ENCODE measurements at places on chromosomes 3 and 15. TPM values are rescaled to one million over a fixed set of nuclear protein-coding genes. Genes with fewer than 3 reads are reported as not detected.

CFAP100 gene
- total RNA-seq = not detected

SAMD7 gene
- total RNA-seq = not detected

DUOXA2 gene
- total RNA-seq = not detected

COL6A5 gene
- not detected for total RNA-seq

TJP1 gene
- total RNA-seq = 24.9 TPM

WDR49 gene
- total RNA-seq = not detected

ARPIN gene
- 6.2 TPM for total RNA-seq

SHQ1 gene
- 8.7 TPM for total RNA-seq

FOXL2NB gene
- total RNA-seq = not detected

P4HTM gene
- total RNA-seq = 13.7 TPM

OGG1 gene
- total RNA-seq = 16.0 TPM

WNT7A gene
- not detected for total RNA-seq

TMIE gene
- 0.33 TPM for total RNA-seq

FANCD2 gene
- total RNA-seq = 0.65 TPM

NXPE3 gene
- 1.3 TPM for total RNA-seq

UBE2E2 gene
- total RNA-seq = 14.4 TPM

A4GNT gene
- not detected for total RNA-seq

DNA sequence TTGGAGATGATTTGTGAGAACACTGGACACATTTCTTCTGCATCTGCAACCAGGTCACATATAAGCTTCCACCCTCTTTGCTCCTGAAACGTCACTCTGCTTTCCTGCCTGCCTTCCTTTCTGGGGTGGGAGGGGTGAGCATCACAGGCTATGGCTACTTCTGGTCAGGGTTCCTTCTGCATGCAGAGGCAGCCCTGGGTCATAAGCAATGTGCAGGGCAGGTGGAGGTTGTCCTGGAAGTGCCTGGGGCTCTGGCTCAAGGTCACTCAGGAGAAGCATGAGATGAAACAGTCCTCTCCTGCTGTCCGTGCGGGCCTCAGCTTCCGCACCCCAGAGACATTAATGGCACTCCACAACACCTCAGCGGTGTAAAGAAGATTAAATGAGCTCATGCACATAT lies 15.1 kb downstream of the SLC6A20 start:
- DNase-seq = no peak

- DNase-seq = peak; percentile 35
Observed at GRCh38 chr15:101244889-101245668, 6.8 kb downstream of the CHSY1 start.

- DNase-seq = no peak
Observed at GRCh38 chr3:151769175-151769574, 35.4 kb downstream of the AADACL2 start.

- no peak for DNase-seq
Observed at GRCh38 chr3:15633159-15633558, 31.6 kb downstream of the BTD start.

- DNase-seq = no peak
Observed at GRCh38 chr3:141050576-141051442, at the start of gene SPSB4. SPSB4 (plus strand) TSS chr3:141051347; CDS start chr3:141066105, 14,758 bp downstream.

DNA sequence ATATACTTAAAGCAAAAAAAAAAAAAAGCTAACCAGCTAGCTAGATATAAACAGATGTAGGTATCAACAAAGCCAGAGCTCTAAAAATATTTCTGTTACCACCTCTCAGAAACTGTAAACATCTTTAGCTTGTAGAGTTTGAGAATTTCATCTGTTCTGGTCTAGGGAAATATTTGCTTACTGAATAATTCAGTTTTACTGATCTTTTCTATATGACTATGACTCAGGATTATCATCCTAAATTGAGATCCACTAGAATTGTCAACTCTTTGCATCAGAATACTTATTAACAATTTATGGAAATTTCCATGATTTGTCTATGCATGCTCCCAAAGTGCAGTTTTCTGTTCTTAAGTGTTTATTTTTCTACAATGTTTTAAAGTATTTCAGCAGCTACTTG lies 517.3 kb downstream of the DIPK2A start:
- DNase-seq = no peak

- DNase-seq = no peak
Observed at GRCh38 chr15:47870300-47870955, 153.1 kb downstream of the SEMA6D start.

- DNase-seq = no peak
Observed at GRCh38 chr3:71395927-71396695, 187.4 kb downstream of the FOXP1 start.

DNA sequence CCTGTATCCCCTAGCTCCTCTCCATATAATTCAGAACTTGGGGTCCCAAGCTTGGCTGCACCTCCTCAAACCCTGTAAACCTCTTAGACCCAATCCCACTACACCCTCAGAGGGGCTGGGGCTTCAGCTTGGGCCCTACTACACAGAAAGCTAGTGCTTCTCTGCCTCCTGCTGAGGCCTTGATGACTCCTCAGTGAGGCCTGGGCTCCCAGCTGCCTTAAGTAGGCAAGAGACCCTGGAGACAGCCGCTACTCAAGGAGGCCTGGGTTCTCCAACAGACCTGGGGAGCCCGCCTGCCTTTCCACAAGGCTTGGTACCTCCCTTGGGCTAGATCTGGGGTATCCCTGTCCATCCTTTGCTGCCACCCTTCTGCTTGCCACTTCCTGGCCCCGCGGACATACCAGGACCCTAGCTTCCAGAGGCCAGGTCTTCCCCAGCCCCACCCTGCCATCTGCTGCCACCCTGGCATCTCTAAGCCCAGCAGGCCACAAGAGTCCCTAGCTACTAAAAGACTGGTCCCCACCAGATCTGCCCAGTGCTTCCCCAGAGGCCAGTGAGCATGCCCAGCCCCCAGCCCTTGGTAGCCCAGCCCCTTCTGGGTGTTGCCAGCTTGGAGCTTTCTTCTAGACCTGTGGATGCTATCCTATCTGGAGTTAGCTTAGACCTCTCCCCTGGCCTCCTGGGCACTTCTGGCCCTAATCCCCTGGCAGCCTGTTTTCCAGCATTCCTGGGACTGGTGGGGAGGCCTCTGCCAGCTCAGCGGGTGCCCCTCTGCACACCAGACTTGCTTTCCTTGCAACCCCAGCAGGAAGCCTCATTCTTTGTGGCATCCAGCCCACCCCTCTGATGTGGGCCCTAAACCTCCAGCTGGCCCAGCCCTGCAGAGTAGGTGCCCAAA lies 13.7 kb downstream of the C15orf39 start:
- DNase-seq = no peak

GRCh38 chr15:74653426-74654102 lies 37.9 kb downstream of the CLK3 start:
- no peak for DNase-seq

GRCh38 chr3:69784954-69785514 lies 45.8 kb downstream of the MITF start:
- DNase-seq = no peak

DNA sequence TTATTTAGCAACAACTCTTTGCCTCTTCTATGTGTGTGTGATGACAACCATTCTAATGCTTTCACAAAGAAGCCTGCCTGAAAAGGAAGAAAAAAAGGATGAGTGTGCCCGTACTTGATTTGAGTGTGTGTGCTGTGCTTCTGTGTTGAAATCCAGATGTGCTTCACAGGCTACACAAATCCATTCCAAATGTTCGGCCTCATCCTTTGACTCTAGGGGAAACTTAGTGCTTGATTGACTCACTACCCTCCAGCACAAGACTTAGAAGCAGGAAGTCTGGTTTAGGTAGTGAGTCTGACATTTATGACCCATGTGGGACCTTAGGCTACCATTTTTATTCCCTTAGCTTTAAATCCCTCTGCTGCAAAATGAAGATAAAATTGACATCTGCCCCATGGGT lies 108.8 kb upstream of the PLAAT1 start:
- DNase-seq = no peak

DNA sequence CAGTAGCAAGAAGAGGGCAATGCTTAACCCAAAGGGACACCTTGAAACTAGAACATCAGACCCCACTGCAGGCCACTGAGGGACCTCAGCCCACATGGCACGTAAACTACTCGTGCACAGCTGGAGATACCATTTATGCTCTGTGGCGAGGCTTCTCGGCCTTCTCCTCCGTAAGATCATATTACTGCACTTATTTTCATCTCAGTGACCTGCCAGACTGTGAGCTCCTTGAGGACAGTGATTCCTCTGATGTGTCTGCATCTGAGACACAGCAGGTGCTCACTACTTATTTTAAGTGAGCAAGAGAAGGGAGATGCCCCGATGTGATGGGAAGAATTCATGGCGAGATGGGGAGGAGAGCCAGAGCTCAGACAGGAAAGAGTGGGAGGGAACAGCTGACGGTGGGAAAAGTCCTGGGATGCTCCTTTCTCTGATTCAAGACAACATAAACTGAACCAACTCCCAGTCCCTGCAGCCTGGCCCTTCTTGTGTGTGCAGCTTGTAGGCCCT lies 137.6 kb downstream of the RPLP1 start:
- no peak for DNase-seq

DNA sequence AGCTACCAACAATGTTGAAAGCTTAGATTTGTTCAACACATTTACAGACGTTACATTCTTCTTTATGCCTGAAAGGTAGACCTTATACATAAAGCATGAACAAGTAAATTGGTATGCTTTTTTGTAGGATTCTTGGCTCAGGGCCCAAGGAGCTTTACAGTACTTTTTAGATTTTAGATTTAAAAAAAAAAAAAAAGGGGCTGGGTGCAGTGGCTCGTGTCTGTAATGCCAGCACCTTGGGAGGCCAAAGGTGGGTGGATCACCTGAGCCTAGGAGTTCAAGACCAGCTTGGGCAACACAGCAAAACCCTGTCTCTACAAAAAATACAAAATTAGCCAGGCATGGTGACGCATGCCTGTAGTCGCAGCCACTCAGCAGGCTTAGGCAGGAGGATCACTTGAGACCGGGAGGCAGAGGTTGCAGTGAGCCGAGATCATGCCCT lies 39.7 kb downstream of the MEF2A start:
- no peak for DNase-seq

DNA sequence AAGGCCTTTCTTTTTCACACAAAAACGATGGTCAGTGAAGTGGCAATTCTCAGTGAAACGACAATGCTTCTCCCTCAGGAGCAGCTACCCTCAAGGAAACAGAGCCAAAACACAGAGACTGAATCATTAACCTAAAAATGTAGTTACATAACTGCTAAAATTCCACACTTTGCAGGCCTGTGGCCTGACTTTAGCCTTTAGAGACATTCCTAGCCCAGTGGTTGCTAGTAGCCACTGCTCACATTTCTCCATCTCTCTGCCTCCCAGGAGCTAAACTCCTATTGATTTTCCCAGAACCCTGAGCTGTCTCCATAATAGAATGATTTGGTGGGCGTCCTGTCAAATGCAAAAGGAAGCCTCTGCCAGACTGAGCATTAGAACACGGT lies 630.1 kb upstream of the KCNMB2 start:
- DNase-seq = no peak

DNA sequence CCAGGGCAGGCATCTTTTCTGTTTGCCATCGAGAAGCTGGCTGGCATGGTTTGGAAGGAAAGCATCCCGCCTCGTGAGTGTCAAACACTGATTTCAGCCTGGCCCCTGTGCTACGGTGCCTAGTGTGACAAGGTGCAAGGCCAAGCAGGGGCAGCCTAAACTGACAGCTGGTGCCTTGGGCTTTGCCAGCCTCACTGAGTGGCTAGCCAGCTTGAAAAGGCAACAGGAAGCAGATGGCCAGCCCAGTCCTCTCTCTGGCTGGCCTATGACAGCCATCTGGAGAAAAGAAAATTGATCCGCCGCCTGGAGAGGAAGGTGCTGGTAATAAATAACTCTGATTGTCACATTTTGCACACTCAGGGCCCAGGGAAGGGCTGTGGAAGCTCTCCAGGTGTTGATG lies 52.2 kb downstream of the C3orf85 start:
- no peak for DNase-seq

GRCh38 chr3:51709675-51710074 lies 2.8 kb downstream of the GRM2 start:
- DNase-seq = no peak

DNA sequence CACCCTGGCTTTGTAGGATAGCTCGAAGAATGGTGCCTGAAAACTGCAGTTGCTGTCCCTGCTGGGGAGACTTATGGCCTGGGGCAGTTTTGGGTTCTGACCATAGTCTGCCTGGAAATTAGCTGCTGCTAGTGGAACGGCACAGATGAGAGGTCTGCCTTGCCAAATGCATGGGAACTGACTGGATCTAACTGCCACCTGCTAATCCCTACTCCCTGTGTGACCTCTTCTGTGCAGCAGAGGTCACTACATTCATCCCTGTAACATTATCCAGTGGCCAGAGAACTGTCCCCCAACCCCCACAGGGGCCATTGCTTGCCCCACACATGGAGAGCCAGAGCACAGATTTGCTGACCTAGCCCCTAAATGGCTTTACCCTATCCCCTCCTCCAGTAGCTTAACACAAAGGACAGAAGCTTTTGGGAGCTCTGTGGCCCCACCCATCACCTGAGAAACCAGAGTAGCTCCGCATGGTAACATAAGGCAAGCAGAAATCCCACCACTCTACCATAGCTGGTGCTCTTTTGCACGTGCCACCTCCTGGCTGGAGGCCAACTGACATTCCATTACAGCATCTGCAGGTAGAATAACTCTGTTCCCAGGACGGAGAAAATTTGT lies 840.0 kb downstream of the EPHA3 start:
- no peak for DNase-seq

DNA sequence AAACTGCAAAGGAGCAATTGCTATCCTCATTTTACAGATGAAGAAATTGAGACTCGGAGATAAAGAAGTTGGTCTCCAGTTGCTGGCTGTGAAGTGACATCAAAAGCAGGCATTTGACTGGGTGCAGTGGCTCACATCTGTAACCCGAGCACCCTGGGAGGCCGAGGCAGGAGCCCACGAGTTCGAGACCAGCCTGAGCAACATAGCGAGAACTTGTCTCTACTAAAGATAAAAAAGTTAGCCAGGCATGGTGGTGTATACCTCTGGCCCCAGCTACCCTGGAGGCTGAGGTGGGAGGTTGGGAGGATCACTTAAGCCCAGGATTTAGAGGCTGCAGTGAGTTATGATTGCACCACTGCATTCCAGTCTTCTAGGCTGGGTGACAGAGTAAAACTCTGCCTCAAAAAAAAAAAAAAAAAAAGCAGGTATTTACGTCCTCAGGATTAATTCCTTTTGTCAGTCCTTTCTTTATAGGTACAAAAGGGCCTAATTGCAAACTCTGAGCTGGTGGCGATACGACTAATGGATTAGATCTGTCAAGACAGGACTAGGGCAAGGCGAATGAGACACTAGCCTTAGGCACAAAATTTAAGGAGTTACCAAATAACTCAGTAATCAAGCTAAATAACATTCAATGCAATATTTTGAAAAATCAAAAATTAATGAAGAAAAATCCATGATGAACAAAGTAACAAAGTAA lies 5.9 kb upstream of the DNASE1L3 start:
- DNase-seq = peak; percentile 35

GRCh38 chr3:73571238-73571794 lies 53.4 kb downstream of the PDZRN3 start:
- DNase-seq = no peak

- no peak for DNase-seq
Observed at GRCh38 chr3:61253756-61254155, 2.5 kb upstream of the FHIT start.
